ENCODE measurements at places on chromosomes 13 and 19. TPM values are rescaled to one million over a fixed set of nuclear protein-coding genes. Genes with fewer than 3 reads are reported as not detected.

GRCh38 chr13:39250440-39250839 lies 212.2 kb downstream of the NHLRC3 start:
- H3K4me3 ChIP-seq: no peak overlapping the region
- no peak for DNase-seq
- no peaks in the 10 kb centered on the region for H3K36me3 ChIP-seq
- H3K27me3 ChIP-seq: peaks cover 5% of the 10 kb centered on the region
- H3K27ac ChIP-seq: no peak overlapping the region

DNA sequence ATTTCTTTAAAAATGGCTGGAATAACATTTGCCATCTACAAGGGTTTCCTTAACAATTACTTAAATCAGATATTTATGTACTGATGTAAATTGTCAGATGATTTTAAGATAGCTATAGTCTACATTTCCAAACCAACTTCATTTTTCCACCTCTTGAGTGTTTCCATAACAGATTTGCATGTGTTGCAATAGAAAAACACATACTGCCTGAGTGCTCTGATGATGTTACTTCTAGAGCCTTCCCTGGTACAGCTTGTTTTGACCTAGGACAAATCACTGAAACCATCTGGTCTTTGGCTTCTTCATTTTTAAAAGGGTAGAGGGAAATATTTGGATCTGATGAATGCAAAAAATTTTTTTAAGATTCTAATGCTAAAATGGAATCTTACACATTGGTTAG lies 245.9 kb downstream of the PCDH9 start:
- no peaks in the 10 kb centered on the region for H3K27me3 ChIP-seq
- H3K27ac ChIP-seq: no peak overlapping the region
- no peak overlapping the region for H3K4me3 ChIP-seq

The THSD8 gene
- total RNA-seq: 8.2 TPM

DNA sequence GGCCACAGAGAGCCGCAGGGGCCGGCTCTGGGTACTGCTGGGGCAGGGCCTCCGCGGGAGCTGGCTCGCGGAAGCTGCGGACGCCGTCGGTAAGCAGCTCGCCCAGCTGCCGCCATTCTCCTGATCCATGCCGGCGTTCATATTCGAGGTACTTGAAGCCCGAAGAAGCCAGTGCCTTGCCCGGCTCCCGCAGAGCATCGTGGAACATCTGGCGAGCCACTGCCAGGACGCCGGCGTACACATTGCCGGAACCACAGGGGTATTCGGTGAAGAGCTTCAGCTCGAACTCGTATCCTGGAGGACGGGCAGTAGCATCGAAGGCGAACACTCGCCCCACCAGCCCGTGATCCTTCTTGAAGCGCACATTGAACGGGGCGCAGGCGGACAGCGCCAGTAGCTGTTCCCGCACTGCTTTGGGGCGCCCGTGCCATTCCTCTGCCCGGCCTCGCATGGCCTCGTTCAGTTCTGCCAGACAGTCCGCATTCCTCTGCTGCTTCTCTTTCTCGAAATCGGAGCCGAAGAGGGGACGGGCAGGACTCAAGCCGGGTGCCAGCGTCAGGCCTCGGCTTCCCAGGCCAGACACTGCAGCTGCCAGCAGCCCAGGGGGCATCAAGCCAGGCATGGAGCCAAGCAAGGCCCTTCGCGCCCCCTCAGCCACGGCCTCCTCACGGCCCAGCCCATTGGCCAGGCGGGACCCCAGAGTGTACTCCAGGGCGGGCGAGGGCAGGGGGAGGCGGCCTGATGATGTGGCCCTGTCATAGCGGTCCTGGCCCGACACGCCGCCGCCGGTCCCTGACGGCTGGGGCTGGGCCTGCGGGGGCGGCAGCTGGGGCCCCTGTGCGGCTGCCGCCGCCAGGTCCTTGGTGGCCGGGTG lies 1.0 kb downstream of the IRF2BP1 start:
- peaks cover 22% of the 10 kb centered on the region for H3K4me1 ChIP-seq
- H3K4me3 ChIP-seq: peak overlapping the region; percentile 57
- DNase-seq: no peak

DNA sequence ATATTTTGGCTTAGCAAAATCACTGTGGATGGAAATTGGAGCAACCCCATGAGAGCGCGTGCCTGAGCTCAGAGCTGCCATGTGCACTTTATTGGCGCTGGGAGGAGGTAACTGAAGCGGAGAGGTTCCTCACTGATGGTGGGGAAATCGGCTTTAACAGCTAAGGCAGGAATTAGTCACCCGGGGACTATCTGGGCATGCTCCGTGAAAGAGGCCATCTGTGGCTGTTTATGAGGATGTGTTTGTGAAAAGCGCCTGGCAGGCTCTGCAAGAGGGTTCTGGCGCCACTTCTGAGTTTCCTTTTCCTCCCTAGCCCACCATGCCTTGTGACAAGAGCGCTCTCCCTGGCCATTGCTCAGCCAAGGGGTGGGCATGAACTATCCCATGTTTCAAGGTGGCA lies 815.6 kb downstream of the UQCRFS1 start:
- no peaks in the 10 kb centered on the region for H3K36me3 ChIP-seq
- no peak overlapping the region for H3K27ac ChIP-seq
- peak; percentile 54 for DNase-seq
- no peak overlapping the region for H3K4me3 ChIP-seq
- no peaks in the 10 kb centered on the region for H3K27me3 ChIP-seq

DNA sequence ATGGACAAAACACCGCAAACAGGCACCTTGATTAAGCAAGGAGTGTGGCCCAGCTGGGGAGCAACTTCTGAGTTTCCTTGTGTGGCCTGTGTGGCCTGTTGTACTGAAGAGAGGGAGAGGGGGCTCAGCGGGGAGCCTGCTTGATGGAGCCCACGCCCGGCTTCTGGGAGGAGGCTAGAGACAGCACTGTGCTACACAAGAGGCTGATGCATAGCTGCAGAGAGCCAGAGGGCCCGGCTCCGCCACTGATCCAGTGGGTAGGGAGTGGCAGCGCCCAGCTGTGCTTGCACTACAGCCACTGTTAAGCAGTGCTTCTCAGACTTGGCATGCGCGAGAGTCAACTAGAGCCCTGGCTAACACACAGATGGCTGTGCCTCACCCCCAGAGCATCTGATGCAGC lies 19.0 kb downstream of the LYL1 start:
- H3K4me1 ChIP-seq: peaks cover 55% of the 10 kb centered on the region
- H3K27me3 ChIP-seq: peaks cover 8% of the 10 kb centered on the region
- peak overlapping the region; percentile 80 for H3K27ac ChIP-seq
- no peak overlapping the region for H3K4me3 ChIP-seq
- DNase-seq: no peak

- no peaks in the 10 kb centered on the region for H3K36me3 ChIP-seq
- no peaks in the 10 kb centered on the region for H3K27me3 ChIP-seq
- no peak overlapping the region for H3K27ac ChIP-seq
- no peak for DNase-seq
- peaks cover 19% of the 10 kb centered on the region for H3K4me1 ChIP-seq
Observed at GRCh38 chr19:11261431-11261970, 823 bp downstream of the DOCK6 start.

DNA sequence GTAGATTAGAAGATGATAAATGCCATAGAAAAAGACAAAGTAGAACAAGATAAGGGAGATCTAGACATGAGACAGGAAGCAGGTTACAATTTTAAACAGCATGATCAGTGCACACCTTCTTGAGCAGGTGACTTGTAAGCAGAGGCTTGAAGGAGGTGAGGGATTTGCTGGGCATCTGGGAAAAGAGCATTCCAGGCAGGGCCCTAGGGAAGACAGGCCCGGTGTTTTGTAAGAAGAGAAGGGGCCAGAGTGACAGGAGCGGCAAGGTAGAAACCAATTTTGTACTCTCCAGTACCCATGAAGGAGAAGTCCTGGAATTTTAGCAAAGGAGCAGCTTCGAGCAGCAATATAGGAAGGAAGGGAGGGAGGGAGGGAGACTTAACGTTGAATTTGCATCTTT lies 296.5 kb downstream of the MZT1 start:
- H3K4me3 ChIP-seq: no peak overlapping the region
- H3K27ac ChIP-seq: no peak overlapping the region
- H3K36me3 ChIP-seq: no peaks in the 10 kb centered on the region
- H3K4me1 ChIP-seq: no peaks in the 10 kb centered on the region

- peaks cover 14% of the 10 kb centered on the region for H3K4me1 ChIP-seq
- H3K27me3 ChIP-seq: no peaks in the 10 kb centered on the region
- peaks cover 6% of the 10 kb centered on the region for H3K36me3 ChIP-seq
- no peak overlapping the region for H3K4me3 ChIP-seq
Observed at GRCh38 chr13:64311112-64311511, 2895.5 kb upstream of the PCDH20 start.

DNA sequence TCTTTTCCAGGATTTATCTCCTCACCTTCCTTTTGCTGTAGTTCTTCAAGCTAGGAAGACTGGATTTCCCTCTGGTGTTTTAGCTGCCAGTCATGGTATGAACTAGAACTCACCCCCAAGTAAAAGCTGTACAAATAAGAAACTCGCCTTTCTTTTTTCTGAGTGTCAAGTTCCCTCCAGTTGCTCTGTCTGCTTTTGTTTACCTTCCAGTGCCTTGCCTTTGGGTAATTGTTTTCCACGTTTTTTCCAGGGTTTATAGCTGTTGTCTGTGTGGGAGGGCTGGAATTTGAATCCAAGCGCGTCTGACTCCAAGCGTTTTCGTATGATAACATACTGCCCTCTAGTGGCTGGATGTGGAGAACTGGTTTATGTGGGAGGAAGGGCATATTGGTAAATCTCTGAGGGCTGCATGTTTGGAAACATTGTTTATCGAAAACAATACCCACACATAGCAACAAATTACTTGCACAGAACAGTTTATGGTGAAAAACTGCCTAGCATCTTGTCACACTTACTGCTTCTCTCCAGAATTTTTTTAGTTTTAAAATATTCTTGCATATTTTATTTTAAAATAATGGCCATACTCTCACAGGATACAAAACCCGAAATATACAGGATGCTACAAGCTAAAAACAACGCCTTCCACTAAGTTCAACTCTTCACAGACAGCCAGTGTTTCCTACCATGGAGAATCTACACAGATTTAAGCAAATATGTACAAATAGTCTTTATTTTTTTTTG lies 19.2 kb downstream of the RCN3 start:
- H3K27me3 ChIP-seq: no peaks in the 10 kb centered on the region
- H3K27ac ChIP-seq: peak overlapping the region; percentile 31
- peaks cover 4% of the 10 kb centered on the region for H3K36me3 ChIP-seq
- no peak for DNase-seq

- no peak for DNase-seq
- peaks cover 25% of the 10 kb centered on the region for H3K36me3 ChIP-seq
- H3K4me1 ChIP-seq: peaks cover 13% of the 10 kb centered on the region
- H3K27me3 ChIP-seq: no peaks in the 10 kb centered on the region
- H3K27ac ChIP-seq: no peak overlapping the region
Observed at GRCh38 chr19:5136073-5136855, 167.4 kb downstream of the KDM4B start.

GRCh38 chr19:58261600-58261967 lies 17.2 kb upstream of the ZNF8 start:
- H3K4me1 ChIP-seq: no peaks in the 10 kb centered on the region
- H3K36me3 ChIP-seq: peaks cover 81% of the 10 kb centered on the region
- no peak for DNase-seq
- H3K4me3 ChIP-seq: no peak overlapping the region
- no peak overlapping the region for H3K27ac ChIP-seq

The F10 gene
- total RNA-seq: 1.8 TPM

GRCh38 chr13:66859078-66859477 lies 371.1 kb downstream of the PCDH9 start:
- no peak overlapping the region for H3K27ac ChIP-seq
- H3K27me3 ChIP-seq: no peaks in the 10 kb centered on the region
- H3K4me1 ChIP-seq: peaks cover 2% of the 10 kb centered on the region
- H3K4me3 ChIP-seq: no peak overlapping the region
- DNase-seq: no peak

DNA sequence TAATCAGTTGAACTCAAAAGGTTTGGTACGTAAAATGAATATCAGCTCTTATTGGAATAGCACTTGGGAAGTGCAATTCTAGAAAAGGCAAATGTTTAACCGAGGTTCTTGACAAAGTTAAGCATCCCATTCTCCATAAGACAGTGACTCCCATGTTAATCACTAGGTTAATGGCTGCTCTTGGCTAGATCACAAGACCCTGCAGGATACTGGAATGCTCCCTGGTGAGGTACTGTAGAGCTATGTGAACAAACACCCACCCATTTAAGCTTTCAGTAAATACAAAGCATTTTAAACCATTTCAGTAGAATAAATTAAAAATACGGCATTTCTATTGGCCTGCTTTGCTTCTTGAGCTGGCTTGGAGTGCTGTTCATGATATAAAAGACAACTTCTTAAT lies 56.5 kb downstream of the TDRD3 start:
- H3K4me1 ChIP-seq: peaks cover 4% of the 10 kb centered on the region
- peaks cover 6% of the 10 kb centered on the region for H3K36me3 ChIP-seq
- H3K27ac ChIP-seq: no peak overlapping the region

GRCh38 chr19:42403586-42403985 lies 13.5 kb upstream of the CNFN start:
- no peak overlapping the region for H3K27ac ChIP-seq
- no peaks in the 10 kb centered on the region for H3K27me3 ChIP-seq
- H3K36me3 ChIP-seq: no peaks in the 10 kb centered on the region
- H3K4me1 ChIP-seq: peaks cover 18% of the 10 kb centered on the region

GRCh38 chr13:54317722-54318121 lies 1289.1 kb downstream of the OLFM4 start:
- H3K4me3 ChIP-seq: no peak overlapping the region
- no peaks in the 10 kb centered on the region for H3K27me3 ChIP-seq
- H3K27ac ChIP-seq: no peak overlapping the region
- no peaks in the 10 kb centered on the region for H3K4me1 ChIP-seq

DNA sequence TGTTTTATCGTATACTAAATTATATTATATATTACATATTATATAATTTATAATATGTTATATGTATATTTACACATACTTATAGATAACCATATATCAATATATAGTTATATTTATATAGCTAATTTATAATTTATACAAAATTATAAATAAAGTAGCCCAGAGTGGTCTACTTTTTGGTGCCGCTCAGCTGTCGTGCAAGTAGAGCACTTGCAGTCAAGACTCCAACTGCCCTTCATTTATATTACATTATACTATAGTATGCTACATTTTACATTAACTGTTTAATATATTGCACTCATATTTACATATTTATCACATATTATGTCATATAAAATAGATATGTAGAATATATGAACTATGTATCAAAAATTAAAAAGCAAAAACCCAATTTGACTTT lies 1124.7 kb upstream of the MIR17HG start:
- H3K27ac ChIP-seq: no peak overlapping the region
- H3K4me1 ChIP-seq: no peaks in the 10 kb centered on the region
- no peaks in the 10 kb centered on the region for H3K27me3 ChIP-seq
- no peaks in the 10 kb centered on the region for H3K36me3 ChIP-seq

The CGB3 gene
- not detected for total RNA-seq

GRCh38 chr19:33273881-33274662 lies 28.3 kb downstream of the CEBPA start:
- peaks cover 5% of the 10 kb centered on the region for H3K4me1 ChIP-seq
- no peak overlapping the region for H3K4me3 ChIP-seq
- no peak for DNase-seq
- no peaks in the 10 kb centered on the region for H3K27me3 ChIP-seq
- H3K27ac ChIP-seq: no peak overlapping the region
- no peaks in the 10 kb centered on the region for H3K36me3 ChIP-seq
